Astrocyte (in vitro differentiated cells and primary cell): ENCODE measurements at places on chromosomes 12 and 14.

GRCh38 chr14:70086685-70087379 lies 101.9 kb downstream of the SLC8A3 start:
- peak; percentile 12 for DNase-seq

DNA sequence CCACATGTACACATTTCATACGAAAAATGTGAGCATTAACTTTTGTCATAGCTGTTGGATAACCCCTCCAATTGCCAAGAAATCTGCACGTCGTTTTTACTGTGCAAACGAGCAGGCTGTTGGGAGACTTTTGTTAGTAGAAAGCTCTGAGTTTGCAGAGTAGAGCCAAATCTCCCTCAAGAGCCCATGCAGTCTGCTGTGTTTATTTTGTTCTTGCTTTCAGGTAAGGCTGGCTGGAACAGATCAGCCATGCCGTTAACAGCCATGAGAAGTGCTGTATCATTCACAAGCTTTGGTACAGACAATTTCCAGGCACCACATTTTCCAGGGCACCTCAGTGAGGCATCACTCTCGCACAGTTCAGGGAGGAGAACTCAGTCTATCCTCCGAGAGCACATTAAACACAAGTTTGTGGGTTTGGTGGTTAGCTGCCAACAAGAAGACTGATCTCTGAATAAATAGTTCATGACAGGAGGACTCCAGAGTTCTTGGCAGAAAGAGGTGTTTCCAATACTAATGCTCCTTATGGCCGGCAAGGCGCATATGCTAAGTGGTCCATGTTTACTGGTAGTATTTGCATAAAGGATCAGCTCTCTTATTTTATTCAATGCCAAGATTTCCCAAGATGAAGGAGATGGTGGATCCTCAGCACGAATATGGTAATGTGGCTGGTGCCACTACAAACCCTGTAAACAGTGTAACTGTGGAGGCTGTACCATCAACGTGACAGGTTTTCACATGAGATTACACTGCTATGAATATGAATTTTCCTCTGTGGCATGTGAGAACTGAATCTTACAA lies 30.3 kb upstream of the PELI2 start:
- DNase-seq = peak; percentile 71

DNA sequence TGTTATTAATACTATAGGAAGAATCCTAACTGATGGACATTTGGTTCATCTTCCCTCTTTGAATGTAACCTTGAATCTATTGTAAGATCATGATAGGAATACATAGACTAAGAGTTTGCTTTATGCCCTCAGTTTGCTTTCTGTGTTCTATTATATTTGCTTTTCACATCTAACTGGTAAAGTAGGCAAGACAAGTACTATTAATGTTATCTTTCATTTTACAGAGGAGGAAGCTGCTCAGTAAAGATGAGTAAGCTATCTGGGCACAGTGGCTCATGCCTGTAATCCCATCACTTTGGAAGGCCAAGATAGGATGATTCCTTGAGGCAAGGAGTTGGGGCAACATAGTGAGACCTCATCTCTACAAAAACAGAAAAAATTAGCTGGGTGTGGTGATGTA lies 103.0 kb downstream of the TMTC2 start:
- DNase-seq = no peak

GRCh38 chr12:6376079-6376869 lies 911 bp upstream of the SCNN1A start:
- peak; percentile 59 for DNase-seq

DNA sequence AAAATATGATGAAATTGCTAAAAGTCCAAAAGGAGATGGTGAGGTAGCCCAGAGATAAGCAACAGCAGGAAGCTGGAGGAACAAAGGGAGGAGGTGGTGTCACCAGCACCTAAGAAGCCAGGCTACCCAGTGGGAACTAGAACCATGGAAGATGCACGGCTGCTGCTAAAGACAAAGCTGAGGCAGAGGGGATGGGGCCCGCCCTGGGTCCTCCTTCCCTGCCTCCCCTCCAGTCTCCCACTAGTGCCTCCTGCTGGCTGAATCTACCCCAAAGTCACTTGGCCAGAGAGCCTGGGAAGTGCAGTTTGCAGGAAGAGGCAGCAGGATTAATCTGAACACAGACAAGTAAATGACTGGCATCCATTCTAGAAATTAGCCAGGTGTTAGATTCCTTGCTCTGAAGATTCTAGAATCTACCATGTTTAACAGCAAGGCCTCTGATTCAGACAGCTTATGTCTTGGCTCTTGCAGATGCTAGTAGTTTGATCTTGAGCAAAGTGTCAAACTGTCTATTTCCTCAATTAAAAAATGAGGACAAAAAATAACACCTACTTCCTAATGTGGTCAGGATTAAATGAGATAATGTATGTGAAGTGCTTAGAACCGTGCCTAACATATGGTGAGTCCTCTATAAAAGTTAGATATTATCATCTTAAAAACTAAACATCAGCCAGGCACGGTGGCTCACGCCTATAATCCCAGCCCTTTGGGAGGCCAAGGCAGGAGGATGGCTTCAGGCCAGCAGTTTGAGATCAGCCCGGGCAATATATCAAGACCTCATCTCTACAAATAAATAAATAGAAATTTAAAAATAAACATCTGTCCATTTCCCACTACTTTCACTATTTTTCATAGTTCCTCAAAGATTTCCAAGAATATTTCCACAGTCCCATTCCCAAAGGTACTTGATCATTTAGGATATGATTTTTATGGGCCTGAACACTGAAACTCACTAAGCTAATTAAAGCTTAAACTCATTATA lies 5.8 kb upstream of the LRP10 start:
- no peak for DNase-seq

DNA sequence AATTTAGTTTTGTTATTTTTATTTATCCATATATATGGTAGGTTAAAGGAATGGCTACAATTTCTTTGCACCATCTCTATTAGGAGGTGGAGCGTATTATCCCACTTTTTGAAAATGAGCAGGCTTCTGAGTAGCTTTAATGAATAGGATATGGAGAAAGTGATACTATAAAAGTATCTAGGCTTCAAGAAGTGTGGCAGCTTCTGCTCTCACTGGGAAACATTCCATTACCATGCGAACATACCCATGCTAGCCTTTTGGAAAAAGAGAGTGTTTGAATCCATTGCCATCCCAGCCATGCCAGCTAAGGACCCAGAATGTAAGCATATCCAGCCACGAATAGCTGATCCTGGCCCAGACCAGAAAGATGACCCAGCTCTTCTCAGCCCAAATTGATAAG lies 107.3 kb downstream of the SLC38A4 start:
- DNase-seq = no peak

DNA sequence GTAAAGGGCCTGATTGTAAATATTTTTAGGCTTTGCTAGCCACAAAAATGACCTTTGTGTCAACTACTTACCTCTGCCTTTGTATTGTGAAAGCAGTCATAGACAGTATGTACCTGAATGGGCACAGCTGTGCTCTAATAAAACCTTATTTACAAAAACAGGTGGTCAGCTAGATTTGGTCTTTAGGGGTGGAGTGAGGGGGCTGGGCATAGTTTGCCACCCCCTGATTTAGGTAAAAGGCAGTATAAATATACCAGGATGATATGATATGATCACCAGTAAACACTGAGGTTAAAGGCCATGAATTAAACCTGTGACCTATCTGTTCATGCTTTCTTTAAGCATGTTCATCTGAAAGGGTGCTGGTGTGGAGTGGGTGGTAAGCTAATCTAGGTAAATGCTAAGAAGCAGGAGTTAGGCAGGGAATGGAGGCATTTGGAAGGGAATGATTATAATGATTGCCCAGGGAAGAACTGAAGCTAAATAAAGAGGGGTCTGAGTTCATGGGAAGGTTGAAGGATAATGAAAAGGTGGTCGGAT lies 77.1 kb upstream of the BCAT1 start:
- no peak for DNase-seq

DNA sequence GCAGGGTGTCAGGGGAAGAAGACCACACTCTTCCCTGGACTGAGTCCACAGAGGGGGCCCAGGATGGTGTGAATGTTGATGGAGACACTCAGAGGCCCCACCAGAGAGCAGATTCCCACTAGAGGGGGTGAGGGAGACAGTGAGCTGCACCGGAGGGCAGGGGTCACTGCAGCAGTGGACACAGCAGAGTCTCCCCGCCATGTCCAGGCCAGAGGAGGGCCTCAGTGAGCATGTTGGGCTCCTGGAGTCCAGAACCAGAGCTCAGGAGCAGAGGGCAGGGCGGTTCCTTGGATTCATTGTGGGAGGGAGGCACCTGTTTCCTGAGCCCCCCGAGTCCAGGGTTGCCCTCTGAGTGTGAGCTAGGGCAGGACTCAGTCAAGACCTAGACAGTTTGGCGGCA lies 1.8 kb upstream of the KRT82 start:
- DNase-seq = no peak

GRCh38 chr12:46402941-46403718 lies 30.6 kb upstream of the SLC38A2 start:
- peak; percentile 53 for DNase-seq

DNA sequence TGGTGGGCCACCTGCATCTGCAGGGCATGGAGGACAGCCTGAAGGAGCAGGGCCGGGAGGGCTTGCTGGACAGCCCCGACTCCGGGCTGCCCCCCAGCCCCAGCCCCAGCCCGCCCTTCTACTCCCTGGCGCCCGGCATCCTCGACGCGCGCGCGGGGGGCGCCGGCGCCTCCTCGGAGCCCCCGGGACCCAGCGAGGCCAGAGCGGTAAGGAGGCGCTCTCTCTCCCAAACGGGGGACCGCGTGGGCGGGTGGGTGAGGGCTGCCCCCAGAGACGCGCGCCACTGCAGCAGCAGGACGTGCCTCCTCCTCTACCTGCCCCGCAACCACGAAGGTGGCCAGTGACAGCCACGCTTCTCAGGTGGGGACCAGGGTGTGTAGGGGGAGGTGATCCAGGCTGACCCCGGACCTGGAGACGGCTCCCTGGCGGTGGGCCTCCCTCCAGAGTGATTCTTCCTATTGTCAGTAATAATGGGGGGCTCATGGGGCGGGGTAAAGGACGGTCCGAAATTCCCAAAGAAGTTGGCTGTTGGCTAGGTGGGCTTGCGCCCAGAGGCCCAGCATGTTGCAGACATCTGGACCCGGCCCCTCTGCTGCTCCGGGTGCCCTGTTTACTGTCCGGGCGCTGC lies 652 bp downstream of the RFLNA start:
- no peak for DNase-seq

GRCh38 chr12:130070126-130070611 lies 92.1 kb upstream of the FZD10 start:
- no peak for DNase-seq

DNA sequence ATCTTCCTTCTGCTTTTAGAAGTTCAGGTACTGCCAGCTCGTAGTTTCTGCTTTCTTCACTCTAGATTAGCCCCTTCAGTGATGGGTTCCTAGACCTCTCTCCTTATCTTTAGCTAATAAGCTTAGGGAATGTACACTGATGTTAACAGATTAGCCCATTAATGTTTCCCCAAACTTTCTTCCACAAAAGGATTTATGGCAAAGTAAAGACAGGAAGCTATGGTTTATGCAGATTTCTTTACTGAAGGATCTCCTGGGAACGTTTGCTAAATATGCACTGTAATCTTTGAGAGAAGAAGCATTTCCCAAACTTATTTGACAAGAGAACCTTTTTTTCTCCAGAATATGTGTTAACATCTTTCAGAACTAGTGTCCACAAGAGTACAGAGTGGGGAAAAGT lies 4.2 kb downstream of the SOCS4 start:
- no peak for DNase-seq

GRCh38 chr12:55955800-55956508 lies 9.9 kb downstream of the PMEL start:
- peak; percentile 62 for DNase-seq

GRCh38 chr14:103073876-103074728 lies 9.9 kb upstream of the LBHD2 start:
- DNase-seq = no peak

GRCh38 chr12:46401662-46402061 lies 29.1 kb upstream of the SLC38A2 start:
- DNase-seq = peak; percentile 61

- no peak for DNase-seq
Measured at GRCh38 chr12:5140190-5140589, 96.5 kb downstream of the KCNA5 start.

DNA sequence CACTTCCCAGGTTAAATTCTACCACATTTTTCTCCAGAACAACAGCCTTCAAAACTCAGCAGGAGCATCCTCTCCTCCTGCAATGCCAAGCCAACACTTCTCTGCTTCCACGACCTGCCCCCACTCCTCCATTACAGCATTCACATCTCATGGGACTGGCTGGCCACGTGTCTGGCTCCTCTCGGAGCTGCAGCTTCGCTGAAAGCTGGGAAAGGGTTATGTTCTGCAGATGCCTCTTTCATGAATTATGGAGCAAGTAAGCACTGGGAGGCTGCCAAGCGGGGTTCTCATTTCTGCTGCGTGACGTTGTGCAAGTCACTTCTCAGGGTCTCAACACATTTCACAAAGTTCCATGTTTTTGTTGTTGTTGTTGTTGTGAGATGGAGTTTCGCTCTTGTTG lies 142.2 kb upstream of the RFLNA start:
- DNase-seq = no peak

GRCh38 chr14:75323571-75323970 lies 44.9 kb downstream of the FOS start:
- no peak for DNase-seq

DNA sequence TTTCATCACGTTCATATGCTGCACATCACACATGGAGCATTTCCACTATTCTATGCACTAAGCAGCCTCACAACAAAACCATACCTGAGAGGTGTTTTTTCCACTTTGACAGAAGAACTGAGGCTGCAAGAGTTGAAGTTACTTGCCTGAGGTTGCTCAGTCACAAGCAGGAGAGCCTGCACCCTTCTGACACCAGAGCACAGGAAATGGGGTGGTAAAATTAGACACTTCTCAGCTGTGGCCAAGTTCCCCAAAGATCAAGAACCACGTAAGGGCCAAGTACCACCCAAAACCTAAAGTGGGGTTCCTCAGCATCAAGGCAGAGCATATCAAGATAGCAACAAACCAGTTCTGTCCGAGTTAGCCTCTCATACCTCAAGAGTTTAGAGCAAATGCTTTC lies 185.8 kb downstream of the CAPZA3 start:
- no peak for DNase-seq

- no peak for DNase-seq
Measured at GRCh38 chr14:76413962-76414600, 38.1 kb downstream of the ESRRB start.

DNA sequence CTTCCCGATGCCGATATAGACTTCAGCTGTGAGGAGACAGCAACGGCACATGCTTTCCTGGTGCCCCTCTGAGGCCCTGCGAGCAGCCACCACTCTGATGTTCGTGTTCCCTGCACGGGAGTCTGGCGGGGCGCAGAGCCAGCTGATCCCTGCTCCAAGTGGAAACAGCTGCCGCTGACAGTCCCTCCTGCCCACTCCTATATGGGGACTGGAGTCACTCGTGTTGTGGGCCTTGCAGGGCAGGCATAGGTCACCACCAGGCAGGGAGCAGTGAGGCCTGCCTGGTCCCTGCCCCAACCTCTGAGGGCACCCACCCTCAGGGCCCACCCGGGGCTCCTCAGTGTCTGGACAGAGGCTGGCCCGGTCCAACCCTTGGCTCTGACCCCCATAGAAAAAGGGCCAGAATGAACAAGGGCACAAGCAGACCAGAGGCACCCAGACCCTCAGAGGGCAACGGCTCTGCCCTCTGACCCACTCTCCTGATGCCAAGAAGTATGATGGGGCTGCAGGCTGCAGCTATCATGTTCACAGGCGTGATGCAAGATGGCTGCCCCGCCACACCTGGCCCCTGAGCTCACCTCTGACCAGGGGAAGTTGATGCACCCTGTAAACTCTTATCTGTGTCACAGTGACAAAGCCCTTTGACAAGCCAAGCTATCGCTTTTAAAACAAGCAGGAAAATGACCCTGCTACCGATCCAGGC lies 181.6 kb downstream of the CALM1 start:
- DNase-seq = no peak

GRCh38 chr14:74551431-74552371 lies 58.1 kb downstream of the ISCA2 start:
- DNase-seq = no peak
